ENCODE measurements at places on chromosomes 3 and 15.

GRCh38 chr3:142268426-142268825 lies 43.0 kb upstream of the GK5 start:
- DNase-seq = no peak

DNA sequence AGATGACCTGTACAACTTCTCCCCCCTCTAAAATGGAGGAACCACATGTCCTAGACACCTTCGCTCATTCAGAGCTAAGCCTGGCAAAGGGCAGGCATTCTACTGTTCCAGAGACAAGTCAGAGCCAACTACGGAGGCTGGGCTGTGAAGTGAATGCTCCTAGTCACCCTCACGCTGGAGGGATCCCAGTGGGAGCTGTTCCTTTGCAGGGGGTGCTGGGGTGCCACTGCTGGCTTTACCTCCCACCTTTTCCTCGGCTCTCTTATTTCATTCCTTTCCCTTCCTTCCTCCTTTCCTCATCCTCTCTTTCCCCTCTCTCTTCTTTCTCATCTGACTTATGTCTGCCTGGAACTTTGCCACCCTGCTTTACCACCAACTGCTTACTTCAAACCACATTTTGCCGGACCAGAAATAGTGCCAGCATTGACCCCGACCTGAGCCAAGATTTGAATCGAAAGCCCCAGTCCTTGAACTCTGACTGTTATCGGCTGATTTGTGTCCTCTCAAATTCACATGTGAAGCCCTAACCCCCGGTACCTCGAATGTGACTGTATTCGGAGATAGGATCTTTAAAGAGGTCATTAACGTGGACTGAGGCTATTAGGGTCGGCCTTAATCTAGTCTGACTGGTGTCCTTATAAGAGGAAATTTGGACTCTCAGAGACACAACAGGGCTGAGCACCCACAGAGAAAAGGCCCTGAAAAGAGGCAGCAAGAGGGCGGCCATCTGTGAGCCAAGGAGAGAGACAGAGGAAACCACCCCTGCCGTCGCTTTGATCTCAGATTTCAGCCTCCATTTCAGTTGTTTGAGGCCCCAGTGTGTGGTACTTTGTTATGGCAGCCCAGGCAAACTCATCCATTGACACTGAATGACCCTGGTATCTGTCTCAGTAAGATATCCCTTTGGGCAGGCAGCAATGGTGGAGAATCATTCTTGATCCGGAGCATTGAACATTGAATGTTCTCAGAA lies 31.3 kb upstream of the TBC1D21 start:
- DNase-seq = no peak

DNA sequence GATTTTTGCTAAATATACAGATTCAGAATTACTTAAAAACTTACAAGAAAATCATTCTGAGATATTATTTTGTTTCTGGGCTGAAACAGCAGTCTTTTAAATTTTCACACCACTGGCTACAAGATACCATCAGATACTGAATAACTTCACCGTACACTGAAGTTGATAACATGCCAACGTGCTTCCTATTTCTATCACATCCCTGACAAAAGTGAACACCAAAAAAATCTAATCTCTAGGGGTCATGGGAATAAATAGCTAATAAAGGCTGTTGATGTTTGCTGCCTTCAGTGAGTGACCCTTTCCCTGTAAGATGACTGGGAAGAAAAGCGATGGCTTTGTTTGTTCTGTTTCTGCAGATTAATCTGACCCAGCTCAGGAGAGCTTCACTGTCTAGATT lies 120.5 kb downstream of the DUT start:
- no peak for DNase-seq

DNA sequence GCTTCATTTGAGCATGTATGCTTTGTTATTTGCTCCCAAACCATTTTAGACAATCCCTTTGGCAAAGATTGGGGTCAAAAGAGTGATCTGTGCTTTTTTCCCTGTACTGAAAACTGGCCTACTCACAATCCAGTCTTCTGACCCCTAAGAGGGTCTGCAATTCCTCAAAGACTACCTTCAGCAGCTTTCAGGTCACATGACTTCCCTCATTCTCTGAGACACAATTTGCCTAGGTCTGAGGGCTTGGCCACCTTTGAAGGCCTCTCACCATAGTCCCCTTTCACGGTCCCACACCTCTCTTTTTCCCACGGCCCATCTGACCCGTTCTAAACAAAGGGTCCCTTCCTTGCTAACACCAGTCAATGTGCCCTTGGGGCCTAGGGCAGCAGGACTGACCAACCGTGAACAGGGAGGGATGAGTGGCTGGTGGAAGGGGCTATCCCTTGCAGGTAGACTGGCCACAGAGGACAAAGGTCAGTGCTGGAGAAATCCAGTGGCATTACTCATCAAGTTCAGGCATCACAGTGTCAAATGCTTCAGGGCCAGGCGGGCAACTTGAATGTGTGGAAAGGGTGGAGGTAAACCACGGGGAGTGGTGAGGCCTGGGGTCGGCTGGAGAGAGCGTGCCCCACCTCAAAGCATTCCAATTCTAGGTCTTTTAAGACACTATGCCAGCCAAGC lies 10.8 kb downstream of the RASL12 start:
- DNase-seq = no peak

DNA sequence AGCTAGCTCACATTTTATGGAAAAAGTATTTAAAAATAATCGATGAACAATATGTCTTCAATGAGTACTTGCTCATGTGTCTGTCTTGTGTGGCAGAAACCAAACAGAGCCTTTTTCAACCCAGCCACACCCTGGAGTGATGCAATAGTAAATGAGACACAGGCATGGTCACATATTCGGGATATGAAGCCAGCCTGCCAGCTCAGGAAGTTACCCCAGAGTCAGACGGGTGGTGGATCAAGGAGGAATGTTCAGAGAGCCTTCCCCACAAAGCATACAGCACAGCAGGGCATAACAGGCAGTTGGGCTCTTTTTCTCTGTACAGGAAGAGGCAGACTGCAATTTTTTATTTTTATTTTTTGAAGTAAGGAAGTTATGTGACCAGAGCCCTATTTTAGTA lies 27.3 kb downstream of the LARP6 start:
- no peak for DNase-seq

All from GM06990 (cell line).